Posterior cingulate gyrus (tissue), 11 donors: ENCODE measurements at places on chromosomes 1 and 21.

DNA sequence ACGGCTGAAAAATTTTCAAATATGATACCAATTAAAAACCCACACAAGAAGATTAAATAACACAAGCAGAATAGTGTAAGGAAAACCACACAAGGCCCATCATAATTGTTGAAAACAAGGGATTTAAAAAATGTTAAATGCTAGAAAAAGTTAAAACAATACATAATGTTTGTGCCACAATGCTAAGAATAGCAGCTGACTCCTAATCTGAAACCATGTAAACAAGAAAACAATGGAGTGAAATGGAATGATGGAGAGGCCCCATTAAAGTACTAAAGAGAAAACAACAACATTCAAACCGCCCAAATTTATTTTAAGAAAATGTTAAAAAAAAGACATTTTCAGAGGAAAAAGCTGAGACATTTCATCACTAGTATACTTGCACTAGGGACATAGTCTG lies 663.6 kb upstream of the NCAM2 start:
- no peak for DNase-seq

DNA sequence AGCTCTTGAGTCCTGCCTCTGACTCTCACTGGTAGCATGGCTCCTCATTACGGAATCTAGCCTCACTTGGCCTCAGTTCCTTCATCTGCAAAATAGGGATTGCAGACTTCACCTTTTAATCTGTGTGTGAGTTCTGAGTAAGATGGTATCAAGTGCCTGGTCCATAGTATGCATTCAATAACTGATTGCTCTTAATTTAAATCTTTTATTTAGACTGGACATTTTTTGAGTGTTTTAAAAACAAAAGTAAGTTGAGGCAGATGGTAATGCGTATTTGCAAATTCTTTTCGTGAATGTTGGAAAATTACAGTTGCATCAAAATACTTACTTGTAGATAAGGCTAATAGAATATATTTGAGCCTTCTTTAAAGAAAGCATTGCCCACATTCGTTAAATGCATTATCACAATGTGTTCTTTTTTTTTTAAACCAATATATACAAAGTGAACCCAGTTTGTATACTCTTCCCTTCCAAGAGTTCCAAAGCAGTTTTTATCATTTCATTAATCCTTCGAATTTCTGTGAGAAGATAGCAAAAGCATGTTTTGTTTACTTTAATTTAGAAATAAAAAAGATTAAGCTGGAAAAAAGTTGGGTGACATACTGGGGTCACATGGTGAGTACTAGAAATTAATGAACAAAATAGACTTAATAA lies 8.1 kb downstream of the DNM3 start:
- no peak for DNase-seq

GRCh38 chr1:4529446-4530165 lies 124.8 kb upstream of the AJAP1 start:
- no peak for DNase-seq

GRCh38 chr1:116377541-116378529 lies 4.8 kb downstream of the ATP1A1 start:
- DNase-seq: no peak
